ENCODE measurements at places on chromosomes 12 and 14.
A peak's percentile ranks its signal among the peaks of the same experiment; 100 is the strongest.

GRCh38 chr12:1518591-1519516, 75.5 kb downstream of the FBXL14 start:
- DNase-seq = no peak

- DNase-seq = peak; percentile 56
Measured at GRCh38 chr12:3199551-3200031, 122.4 kb downstream of the TSPAN9 start.

DNA sequence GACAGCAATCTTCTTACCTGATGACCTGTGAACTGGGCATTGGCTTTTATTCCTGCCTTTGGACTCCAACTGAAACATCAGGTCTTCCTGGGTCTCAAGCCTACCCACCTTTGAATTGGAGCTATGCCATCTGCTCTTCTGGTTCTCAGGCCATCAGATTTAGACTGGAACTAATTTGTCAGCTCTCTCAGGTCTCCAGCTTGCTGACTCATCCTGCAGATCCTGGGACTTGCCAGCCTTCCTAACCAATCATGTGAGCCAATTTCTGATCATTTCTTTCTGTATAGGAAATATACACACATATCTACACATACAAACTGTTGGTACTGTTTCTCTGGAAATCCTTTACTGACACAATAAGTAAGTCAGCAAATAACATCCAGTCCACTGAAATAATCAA, 65.3 kb upstream of the TSPAN8 start:
- no peak for DNase-seq

- no peak for DNase-seq
Measured at GRCh38 chr12:64407342-64408223, 3.4 kb downstream of the XPOT start.

GRCh38 chr14:30988509-30988908, 36.9 kb upstream of the AP4S1 start:
- no peak for DNase-seq

- DNase-seq = no peak
Measured at GRCh38 chr14:73786636-73787485, 64.8 kb upstream of the PTGR2 start.

GRCh38 chr14:102472791-102473150, 36.8 kb downstream of the ANKRD9 start:
- DNase-seq = no peak

DNA sequence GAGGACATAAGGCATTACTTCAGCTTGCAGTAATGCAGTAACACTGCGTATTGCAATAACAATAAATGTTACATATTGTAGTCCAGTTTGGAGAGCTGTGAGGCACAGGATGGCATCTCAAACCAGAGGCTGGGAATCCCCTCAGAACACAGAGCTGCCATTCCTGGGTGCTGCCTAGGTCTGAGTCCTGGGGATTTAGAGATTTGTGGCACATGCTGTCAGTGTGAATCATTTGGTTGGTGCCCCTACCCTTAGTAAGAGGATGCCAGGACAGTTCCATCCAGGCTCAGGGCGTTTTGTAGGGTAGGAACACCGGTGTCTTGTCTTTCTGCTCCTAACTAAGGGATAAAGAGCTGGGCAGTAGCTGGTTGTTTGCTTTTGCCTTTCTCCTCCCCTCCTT, 22.5 kb downstream of the ZFHX2 start:
- DNase-seq = no peak

- DNase-seq = no peak
Measured at GRCh38 chr14:69039288-69039628, 60.2 kb upstream of the ACTN1 start.

GRCh38 chr14:56129933-56130332, 11.7 kb downstream of the PELI2 start:
- no peak for DNase-seq

DNA sequence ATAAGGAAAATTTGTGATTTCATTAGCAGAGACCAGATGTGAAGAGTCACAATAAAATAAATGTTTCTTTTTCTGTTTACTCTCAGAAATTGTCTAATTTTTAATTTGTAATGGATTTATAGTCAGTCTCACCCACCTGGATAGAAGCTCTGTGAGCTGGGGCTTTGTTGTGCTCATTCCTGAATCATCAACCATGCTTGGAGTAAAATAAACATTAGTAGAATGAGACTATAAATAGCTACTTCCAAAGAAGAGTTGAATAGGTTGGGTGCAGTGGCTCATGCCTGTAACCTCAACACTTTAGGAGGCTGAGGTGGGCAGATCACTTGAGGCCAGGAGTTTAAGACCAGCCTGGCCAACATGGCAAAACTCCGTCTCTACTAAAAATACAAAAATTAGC, 185.3 kb upstream of the FBXO33 start:
- DNase-seq = no peak
